ENCODE measurements at places on chromosomes 1 and 21. TPM values are rescaled to one million over a fixed set of nuclear protein-coding genes. Genes with fewer than 3 reads are reported as not detected.

GRCh38 chr1:118494998-118495397 is 310.0 kb upstream of the SPAG17 start:
- ATAC-seq: no peak

GRCh38 chr1:151210830-151211229 is 12.5 kb downstream of the PIP5K1A start:
- no peak for ATAC-seq

DNA sequence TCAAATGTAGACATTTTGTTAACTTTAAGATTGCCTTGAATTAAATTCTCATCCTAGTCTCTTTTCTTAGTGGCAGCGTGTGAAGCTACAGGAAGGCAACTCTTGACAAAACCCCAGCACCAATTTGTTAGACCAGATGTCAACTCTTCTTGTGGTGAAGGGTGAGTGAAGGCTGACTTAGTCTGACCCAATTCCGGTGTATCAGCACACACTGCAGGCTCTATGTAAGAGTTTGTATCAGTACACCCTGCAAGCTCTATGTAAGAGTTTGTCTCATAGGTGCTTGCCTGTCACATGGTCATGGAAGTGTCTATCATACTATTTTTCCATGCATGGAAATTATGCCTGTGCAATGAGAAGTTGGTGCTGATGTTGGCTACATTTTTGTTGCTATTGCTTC is 16.8 kb downstream of the CR2 start:
- ATAC-seq: no peak

NBPF4 gene
- 0.20 TPM for total RNA-seq

- no peak for ATAC-seq
Observed at GRCh38 chr21:38223893-38224540, 32.8 kb upstream of the KCNJ15 start.

- no peak for ATAC-seq
Observed at GRCh38 chr1:116259663-116260062, 113.4 kb upstream of the ATP1A1 start.

GRCh38 chr1:51941528-51941927 is 49.0 kb downstream of the RAB3B start:
- ATAC-seq: no peak

DNA sequence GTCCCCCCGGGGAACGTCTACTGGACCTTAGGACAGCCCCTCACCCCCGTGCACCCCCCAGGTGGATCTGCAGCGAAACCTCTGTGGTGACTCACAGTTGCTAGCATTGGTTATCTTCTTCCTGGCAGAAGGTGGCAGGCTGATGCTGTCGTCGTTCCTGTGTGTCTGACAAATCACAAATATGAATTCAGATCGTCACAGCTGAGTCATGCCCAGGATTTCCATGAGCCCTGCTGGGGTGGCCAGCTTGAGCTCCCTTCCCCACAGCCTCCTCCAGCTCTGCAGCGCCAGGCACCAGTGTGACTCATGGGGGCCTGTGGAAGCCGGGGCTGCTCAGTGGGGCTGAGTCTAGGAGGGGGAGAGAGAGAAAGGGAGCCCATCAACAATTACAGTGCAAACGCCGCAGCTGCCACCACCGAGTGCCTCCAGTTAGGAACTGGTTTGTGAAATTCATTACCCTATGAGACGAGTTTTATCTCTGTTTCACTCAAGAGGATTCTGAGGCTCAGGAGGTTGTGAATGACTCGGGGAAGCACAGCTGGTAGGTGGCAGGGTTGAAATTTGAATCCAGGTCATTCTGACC is 197.9 kb downstream of the DYRK1A start:
- ATAC-seq: peak; percentile 78

CFHR1 gene
- total RNA-seq: 0.31 TPM

ERICH3 gene
- 1.3 TPM for total RNA-seq

PEAR1 gene
- total RNA-seq: 0.15 TPM

GRCh38 chr1:172376431-172376830 is 44.1 kb upstream of the C1orf105 start:
- ATAC-seq: no peak

DNA sequence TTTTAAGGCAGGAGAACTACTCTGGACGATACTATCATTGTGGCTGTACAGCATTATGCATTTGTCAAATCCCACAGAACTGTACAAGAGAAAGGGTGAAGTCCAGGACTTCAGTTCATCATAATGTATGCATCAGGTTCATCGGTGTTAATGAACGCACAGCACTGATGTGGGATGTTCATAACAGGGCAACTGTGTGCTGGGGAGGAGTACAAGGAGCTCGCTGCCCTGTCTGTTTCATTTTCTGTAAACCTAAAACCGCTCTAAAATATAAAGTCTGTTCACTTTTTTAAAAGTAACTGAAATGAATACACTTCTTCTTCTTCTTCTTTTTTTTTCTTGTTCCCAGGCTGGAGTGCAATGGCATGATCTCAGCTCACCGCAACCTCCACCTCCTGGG is 25.0 kb downstream of the TMPRSS2 start:
- ATAC-seq: no peak

DNA sequence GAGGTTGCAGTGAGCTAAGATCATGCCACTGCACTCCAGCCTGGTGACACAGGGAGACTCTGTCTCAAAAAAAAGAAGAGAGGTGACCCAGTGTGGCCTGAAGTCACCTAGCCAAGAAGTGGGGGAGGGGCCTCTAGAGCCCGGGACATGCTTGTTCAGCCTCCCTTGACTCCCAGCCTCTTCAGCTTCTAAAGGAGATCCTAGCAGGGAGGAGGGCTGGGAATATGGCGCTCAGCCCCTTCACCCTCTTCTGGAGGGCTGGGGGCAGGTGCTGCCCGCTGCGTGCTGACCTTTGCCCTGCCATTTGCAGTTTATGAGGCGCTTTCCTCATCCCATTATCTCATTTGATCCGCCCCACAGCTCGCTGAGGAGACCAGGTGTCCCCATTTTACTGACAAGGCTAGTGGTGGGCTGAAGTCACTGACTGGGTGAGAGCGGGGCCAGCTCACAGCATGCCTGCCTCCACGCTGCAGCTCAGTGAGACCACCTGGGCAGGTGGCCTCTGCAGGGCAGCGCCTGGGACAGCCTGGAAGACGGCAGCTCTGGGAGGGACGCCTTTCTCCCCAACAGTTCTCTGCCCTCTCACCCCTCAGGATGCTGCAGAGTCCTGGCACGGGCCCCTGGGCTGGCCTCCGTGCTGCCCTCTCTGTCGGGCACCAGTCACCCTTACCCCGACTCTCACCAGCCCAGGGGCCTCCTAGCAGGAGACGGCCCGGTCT is 7.5 kb downstream of the ELF3 start:
- peak; percentile 38 for ATAC-seq

GRCh38 chr1:214389734-214390133 is 108.8 kb downstream of the SMYD2 start:
- ATAC-seq: no peak

GRCh38 chr1:153324912-153325311 is 12.2 kb upstream of the PGLYRP3 start:
- no peak for ATAC-seq

FCRL4 gene
- 0.05 TPM for total RNA-seq

GRCh38 chr1:206896261-206896660 is 982 bp upstream of the IL24 start:
- ATAC-seq: peak; percentile 56

LMOD1 gene
- 1.4 TPM for total RNA-seq

DNA sequence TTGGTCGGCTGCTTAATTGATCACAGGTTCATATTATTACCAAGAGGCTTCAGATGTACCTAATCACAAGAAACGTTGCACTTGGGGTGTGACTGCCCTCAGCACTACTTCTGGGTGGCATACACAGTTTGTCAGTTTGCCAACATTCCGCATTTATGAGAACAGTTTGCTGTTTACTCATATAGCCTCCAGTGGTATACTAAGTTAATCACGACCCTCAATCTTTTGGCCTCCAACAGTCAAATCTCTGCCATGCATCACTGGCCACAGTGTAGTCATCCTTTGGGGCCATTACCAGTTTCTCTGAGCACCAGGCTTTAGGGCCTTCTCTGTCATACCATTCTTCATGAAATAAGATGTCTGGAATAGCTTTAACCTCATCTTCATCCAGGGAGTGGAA is 62.8 kb upstream of the BCL9 start:
- ATAC-seq: no peak

DNA sequence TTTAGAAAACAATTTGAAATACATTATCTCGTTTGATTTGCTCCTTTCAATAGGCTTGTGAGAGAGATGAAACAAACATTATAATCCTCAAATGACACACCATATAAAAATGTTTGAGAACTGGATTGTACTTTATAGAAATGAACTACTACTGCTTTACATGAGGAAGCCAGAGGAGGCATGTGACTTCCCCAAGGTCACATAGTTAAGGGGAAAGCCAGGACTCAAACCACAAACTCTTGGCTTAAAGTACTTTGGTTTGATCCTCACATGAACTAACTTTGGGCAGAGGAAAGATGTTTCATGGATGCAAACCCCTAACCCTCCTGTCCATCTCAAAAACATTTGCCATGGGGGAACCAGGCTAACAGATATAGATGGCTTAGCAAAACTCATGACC is 4.7 kb downstream of the ARHGEF11 start:
- no peak for ATAC-seq

DNA sequence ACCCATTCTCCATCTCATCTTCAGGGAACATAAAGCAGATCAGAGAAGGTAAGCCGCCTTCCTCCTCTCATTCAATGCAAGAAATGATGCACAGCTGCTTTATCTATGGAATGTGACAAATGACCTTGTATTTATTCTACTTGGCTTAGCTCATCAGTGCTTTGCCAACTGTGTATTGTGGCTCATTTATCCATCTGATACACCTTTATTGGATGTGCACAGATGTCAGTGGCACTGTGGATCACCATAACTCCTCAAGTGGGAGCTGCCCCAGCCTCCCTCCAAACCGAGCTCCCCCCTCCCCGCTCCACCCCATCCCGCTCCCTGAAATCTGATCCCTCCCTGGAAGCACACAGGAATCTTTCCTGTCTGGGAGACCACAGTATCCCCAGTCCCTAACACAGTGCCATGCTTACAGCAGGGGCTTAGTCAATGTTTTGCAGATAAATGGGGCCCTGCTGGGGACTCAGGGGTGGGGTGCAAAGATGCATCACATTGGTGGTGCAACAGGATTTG is 156.0 kb upstream of the RAB4A start:
- no peak for ATAC-seq

GRCh38 chr1:239288820-239289554 is 97.4 kb upstream of the CHRM3 start:
- ATAC-seq: no peak

BCAR3 gene
- total RNA-seq: 11.4 TPM

FAM131C gene
- 2.3 TPM for total RNA-seq

PKP1 gene
- total RNA-seq: 1.7 TPM

TTC22 gene
- not detected for total RNA-seq

SLX9 gene
- 33.4 TPM for total RNA-seq

NASP gene
- 220 TPM for total RNA-seq

GRCh38 chr1:246647513-246647912 is 76.7 kb upstream of the SCCPDH start:
- peak; percentile 23 for ATAC-seq

ITGB2 gene
- 0.86 TPM for total RNA-seq

GRCh38 chr1:202599669-202600431 is 110.4 kb downstream of the SYT2 start:
- peak; percentile 73 for ATAC-seq

S100A14 gene
- total RNA-seq: 0.92 TPM

DNA sequence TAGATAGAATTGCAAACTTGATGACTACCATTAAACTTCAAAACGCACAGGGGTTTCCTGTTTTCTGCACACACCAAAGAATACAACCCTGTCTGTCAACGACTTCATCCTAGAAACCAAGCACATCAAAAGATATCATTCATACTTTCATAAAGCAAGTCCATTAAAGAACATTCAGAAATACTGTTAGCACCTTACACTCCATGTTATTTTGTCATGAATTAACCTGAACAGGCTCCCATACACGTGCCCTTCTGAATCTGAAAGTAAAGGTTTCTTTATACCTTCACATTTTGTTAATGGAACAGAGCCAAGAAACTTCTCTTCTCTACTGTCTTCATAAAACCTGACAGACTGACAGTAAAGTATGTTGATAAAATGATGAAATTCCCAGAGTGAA is 46.1 kb downstream of the PUM1 start:
- no peak for ATAC-seq

ASAP3 gene
- total RNA-seq: 77.0 TPM

- no peak for ATAC-seq
Observed at GRCh38 chr21:20639026-20639425, 359.2 kb upstream of the NCAM2 start.

GRCh38 chr1:226093621-226094020 is 31.1 kb downstream of the H3-3A start:
- no peak for ATAC-seq

PLPPR4 gene
- total RNA-seq: 13.4 TPM

DNA sequence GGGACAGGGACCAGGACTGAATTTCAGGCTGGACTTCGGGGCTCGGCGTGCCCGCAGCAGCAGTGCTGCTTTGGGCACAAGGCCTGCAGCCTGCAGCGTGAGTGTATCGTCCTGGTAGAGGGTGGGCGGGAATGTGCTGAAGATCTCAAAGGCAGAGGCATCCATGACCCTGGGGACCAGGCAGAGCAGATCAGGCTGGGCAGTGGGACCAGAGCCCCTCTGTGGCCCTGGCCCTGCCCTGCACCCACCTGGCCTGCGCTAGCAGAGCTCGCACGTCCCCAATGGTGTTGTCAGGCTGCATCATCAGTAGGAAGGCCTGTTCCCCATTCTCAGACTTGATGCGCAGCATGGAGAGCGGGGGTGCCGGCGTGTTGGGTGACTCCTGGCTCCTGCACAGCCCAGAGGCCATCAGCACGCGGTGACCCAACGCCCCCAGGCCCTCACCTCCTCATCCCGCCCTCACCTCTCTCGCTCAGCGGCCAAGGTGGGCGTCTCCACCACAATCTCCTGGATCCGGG is 2.6 kb downstream of the SH3BGRL3 start:
- no peak for ATAC-seq

DNA sequence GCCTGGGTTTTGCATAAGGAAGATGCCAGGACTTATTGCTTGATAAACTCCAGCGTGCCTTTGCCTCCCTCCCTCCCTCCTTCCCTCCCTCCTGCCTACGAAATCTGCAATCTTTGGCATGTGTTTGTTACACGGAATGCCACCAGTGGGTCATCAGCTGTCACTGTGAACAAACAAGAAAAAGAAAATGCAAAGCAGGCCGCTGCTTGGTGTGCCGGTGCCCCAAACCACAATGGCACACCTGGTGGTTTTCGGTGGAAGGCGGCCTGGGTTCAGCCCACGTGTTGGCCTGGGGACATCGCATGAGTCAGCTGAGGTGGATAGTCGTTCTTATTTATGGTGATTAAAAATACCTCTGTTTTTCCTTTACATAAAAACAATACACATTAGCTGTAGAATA is 16.3 kb upstream of the IFNLR1 start:
- no peak for ATAC-seq

DNA sequence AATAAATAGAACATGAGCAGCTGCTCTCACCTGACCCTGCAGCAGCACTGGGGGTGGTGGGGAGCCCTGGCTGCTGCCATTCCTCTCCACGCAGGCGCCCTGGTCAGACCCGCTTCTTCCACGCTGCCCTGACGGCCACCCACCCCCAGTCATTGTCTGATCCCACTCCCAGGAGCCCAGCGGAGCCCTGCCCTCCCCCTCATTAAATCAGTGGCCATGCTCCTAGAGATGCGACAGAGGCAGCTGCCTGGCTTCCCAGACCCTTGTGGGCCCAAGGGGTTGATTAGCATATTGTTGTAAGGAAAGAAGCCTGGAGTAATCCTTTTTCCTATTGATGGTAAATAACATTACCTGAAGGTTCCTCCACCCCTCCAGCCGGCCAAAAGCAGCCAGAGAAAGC is 301.5 kb downstream of the RRAGC start:
- peak; percentile 81 for ATAC-seq

Data from motor neuron (in vitro differentiated cells).